GM04504 (cell line): ENCODE measurements at places on chromosomes 16 and 17.

DNA sequence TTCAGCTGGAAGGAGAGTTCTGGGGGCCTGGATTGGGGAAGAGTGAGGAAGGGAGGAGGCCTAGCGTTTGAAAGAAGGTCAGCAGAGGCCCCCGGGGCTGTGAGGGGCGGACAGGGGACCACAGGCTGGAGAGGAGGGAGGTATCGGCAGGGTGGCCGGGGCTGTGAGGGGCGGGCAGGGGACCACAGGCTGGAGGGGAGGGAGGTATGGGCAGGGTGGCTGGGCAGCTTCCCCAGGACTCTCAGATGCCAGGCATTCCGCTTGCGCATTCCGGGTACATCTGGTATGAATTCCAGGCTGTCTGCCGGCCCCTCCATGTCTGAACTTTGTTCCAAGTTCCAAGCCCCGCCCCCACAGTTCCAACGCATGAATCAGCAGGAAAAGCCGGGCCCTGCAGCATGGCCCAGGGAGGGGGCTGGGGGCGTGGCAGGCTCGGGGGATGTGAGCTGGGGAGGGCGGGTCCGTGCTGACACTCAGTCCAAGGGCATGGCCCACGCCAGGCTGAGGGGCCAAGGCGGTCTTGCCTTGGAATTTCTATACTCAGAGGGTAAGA is 4.3 kb upstream of the TLCD2 start:
- peak; percentile 98 for DNase-seq

- DNase-seq = no peak
Observed at GRCh38 chr17:20823905-20824304, 218.9 kb downstream of the USP22 start.

- DNase-seq = no peak
Observed at GRCh38 chr17:41411072-41411840, 13.1 kb downstream of the KRT37 start.

- no peak for DNase-seq
Observed at GRCh38 chr16:4370570-4371356, 885 bp upstream of the VASN start.

DNA sequence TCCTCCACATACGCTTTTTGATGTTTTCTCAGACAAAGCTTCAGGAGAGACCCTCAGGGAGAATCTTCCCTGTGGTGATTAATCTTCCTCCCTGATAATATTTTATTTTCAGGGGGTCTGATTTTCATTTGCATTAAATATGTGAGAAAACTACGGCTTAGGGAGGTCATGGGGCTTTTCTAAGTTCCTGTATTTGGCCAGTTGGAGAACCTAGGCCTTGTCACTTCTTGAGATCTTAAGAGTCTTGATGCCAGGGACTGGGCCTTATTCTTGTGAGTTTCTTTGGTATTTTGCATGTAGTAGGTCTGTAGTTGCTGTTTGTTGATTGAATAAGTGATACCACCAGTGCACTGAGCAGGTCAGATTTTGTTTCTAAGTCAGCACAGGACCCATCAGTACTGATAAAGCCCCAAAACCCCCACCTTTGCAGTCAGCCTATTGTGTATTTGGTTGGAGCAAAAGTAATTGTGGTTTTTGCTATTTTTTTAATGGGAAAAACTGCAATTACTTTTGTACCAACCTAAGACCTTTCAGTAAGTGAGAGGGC is 130.1 kb downstream of the PRKCA start:
- DNase-seq = no peak

- DNase-seq = peak; percentile 98
Observed at GRCh38 chr17:44556832-44557606, at the start of gene FZD2. Gene FZD2, plus strand, starts transcription at chr17:44557484. Its CDS starts 205 bp downstream, at chr17:44557689.

DNA sequence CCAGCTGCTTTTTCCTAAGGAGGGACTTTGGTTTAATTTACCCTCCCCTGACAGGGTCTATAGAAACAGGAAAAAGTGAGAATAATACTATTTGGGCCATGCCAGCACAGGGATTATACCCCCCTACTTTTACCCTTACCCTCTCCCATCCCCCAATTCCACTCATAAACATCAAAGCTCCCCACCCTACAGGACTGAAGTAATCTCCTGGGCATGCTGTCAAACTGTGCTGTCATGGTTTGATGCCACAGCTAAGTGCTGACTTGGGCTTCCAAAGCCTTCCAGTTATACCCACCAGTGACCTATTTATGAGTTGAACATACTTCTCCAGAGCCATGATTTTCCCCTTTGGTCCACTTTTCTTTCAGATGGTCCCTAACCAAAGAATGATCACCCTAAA is 12.8 kb downstream of the PHF12 start:
- DNase-seq = no peak

DNA sequence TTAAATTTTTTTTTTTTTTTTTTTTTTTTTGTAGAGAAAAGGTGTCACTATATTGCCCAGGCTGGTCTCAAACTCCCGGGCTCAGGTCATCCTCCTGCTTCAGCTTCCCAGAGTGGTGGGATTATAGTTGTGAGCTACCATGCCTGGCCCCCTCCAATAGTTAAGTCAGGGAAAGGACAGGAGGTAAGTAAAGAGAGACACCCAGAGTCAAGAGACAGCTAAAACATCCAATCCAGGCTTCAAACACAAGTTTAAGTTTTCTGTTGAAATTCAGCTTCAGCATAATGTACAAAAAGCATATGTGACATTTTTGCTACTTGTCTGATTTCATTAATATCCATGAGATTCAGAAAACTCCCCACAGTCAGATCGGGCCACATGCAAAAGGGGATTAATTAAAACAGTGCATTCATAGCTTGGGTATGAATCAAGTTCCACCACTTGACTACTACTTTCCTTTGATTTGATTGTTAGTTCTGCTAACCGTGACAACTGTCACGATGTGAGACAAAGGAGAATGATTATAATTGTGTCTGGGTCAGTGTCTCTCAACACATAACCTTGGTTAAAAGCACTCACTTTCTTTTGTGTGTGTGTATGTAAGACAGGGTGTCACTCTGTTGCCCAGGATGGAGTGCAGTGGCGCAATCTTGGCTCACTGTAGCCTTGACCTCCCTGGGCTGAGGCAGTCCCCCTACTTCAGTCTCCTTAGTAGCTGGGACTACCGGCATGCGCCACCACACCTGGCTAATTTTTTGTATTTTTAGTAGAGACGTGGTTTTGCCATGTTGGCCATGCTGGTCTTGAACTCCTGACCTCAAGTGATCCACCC is 184.9 kb downstream of the PARN start:
- DNase-seq = no peak

GRCh38 chr17:47882247-47882646 is 13.8 kb upstream of the SP2 start:
- peak; percentile 76 for DNase-seq

DNA sequence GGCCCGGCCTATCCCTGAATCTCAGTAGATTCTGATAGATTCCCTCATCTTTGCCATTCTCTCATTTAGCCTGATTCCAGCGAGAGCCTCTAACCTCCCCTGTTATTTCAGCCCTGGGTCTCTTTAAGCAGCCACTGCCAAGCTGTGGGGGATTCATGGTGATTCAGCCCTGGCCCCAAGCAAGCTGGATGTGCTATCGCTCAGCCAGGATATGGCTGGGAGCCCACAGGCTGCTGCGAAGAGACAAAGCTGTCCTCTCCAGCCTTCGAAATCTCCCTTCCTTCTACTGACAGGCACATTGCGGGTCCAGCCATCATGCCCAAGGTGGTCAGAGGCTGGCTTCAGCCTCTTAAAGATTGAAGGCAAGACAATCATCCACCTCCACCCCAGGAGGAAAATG is 394.1 kb downstream of the SOX9 start:
- no peak for DNase-seq

DNA sequence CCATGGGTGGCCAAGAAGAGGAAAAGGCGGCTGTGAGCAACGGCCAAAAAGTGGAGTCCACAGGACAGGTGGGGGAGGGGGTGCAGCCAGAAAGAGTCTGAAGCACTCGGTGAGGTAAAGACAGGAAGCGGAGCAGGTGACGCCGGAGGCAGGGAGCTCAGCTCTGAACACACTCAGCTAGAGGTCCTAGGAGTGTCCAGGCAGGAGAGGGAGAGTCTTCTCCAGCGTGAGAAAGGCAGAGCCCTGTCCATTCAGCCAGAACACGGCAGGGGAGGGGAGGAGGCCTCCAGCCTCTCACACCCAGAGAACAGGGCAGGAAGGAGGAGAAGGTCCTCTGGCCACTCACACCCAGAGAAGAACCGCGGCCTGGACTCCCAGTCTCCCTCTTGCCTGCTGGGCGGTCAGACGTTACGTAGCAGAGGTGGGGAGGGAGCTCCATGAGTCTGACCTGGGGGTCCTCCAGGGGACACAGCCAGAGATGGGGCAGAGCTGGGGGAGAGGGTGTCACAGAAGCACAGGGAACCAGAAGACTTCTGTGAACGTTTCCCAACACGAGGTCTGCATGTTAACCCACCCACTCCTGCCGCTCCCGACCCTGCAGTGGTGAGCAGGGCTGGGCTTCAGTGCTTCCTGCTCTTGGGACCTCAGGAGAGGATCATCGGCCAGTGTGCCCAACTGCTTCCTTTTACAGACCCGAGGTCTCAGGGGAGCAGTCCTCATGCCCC is 89.2 kb downstream of the ABR start:
- DNase-seq = no peak

- no peak for DNase-seq
Observed at GRCh38 chr17:34009912-34010311, 245.2 kb upstream of the CCL2 start.

- DNase-seq = no peak
Observed at GRCh38 chr16:27251541-27252205, 16.9 kb downstream of the NSMCE1 start.

GRCh38 chr16:73794994-73795393 is 501.6 kb upstream of the PSMD7 start:
- no peak for DNase-seq

- no peak for DNase-seq
Observed at GRCh38 chr17:8121681-8122421, 2.1 kb downstream of the HES7 start.

DNA sequence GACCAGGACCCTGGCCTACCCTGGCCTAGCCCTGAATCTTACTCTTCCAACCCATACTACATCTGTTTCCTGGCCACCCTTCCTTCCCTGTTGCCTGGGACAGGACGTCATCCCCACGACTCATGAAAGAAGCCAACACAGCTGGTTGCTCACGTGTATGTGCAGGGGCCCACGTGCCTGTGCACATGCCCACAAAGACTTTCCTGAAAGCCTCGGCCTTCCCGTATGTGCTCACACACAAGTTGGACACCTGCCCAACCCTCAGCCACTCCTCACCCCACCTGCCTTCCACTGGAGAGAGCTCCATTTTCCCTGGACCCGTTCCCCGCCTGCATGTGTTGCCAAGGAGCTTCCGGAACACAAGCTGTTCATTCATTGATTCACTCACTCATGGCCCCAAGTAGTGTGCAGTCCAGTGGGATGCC is 7.0 kb downstream of the PLXDC1 start:
- DNase-seq = peak; percentile 53

GRCh38 chr17:70369391-70369790 is 200.1 kb downstream of the KCNJ2 start:
- no peak for DNase-seq

GRCh38 chr17:57259817-57260216 is 3.5 kb downstream of the MSI2 start:
- no peak for DNase-seq

DNA sequence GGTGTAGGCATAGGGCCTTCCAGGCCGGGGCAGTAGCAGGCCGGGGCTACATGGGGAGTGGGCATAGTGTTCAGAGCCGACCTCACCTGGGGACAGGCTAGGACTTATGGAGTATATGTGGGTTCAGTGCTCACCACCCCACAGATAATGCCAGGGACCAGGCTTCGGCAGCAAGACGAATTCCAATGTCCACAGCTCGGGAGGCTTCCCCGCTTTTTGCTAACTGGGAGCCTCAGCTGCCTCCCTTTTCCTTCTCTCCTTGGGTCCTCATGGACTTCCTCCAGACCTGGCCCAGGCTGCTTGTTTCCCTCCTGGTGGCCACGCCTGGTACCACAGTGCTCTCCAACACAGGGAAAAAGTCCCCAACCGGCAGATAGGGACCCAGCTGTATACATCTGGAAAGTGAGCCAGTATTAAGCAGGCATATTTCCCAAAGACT is 20.1 kb upstream of the SLC46A1 start:
- DNase-seq = no peak

DNA sequence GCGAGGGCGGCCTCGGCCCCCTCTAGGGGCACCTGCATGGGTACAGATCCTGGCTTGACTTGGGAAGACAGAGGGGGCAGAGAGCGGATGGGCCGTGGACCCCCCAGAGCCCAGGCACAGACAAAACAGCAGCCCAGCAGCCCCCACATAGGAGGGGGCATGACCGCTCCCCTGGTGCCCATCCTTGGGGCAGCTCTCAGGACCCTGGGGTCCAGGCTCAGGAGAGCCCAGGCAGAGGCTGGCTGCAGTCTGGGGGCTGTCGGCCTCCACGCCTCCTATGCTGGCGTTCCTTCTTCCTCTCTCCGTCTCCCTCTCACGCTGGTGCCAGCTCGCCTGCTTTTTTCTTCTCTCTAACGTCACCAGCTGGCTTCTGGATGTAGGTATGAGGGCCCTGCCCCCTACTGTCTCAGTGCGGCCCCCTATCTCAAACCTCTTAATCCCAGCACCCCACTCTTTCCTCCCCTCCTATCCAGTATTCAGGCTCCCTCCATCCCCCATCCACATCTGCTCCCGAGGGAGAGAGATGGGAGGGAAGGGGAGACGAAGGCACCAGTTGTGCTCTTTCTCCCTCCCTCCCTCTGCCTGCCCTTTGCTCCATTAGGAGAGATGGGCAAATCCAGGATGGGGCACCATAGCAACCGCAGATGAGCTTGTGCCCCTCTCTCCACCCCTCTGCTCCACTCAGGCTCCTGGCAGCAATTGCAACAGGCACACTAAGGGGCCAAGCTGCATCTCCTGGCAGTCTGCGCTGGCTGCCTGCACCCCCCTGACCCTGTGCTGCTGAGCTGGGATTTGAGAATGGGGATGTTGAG is at the start of gene GPR179:
GPR179 (minus strand) TSS at position 349 of the 812 bp plus-strand sequence; CDS start at position 182, 167 bp downstream.
- no peak for DNase-seq

DNA sequence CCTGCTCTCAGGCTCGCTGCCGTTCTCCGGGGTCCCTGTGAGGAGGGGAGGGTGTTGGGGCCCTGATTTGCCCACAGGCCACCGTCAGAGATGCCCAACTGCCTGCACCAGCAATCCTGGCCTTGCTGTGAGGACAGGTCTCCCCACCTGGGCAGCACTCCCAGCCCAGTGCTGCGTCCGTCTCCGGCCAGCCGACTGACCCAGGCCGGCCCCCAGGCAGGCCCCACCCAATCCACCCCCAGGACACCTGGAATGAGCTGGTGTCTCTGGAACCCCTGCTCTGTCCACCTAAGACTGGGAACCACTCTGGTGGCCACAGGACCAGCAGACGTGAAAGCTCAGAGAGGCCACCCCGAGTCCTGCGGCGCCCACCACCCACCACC is 20.1 kb downstream of the PKD1 start:
- DNase-seq = no peak

DNA sequence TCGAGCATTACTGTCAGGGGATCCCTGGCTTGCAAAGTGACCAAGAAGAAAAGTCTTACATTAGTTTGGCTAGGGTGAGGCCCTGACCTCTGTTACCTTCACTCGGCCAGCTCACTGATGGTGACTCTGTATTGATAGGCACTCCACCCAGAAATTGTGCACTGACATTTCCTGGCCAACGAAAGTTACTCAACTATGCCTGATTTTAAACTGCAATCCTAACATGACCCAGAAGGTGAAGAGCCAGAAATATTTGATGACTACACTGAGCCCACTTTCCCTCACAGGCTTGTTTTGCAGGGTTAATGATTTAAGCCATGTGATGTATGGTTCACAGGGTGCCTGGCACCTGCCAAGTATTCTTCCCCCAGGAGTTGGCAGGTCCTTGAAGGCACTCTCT is 208.2 kb upstream of the MAF start:
- DNase-seq = no peak
